ENCODE measurements at places on chromosomes 2 and 18. TPM values are rescaled to one million over a fixed set of nuclear protein-coding genes. Genes with fewer than 3 reads are reported as not detected.

DNA sequence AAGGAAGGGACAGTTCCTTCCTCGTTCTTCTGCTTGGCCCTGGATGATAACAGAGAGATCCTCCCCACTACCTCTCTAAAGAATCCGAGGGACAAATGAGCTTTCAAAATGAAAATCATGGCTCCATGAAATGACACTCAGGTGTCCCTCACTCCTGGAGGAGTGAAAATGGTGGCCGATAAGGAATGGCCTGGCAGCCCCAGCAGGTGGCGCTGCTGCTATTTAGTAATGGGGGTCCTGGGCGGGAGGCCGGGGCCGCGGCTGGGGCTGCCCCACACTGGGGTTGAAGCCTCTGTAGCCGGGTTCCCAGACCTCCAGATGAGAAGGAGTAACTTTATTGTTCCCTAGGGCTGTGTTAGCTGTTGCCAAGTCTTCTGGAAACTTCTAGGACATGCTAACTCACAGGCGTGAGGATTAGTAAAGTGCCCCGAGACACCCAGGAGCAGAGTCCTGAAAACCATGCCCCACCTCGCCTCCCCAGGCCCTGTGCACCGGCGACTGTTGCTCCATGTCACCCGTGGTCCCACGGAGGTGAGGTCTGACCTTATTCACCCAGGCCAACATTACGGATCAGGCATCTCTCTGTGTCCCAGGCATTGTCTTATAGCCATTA, 138.0 kb downstream of the CTIF start:
- DNase-seq, result peak; percentile 78

- peak; percentile 28 for DNase-seq
Measured at GRCh38 chr2:239674101-239674980, 273.5 kb upstream of the HDAC4 start.

- DNase-seq, result no peak
Measured at GRCh38 chr2:234950730-234951663, 820 bp upstream of the SH3BP4 start.

- DNase-seq, result no peak
Measured at GRCh38 chr2:163737563-163737962, 1.8 kb upstream of the FIGN start.

UGT1A8 gene
- not detected for total RNA-seq

- no peak for DNase-seq
Measured at GRCh38 chr2:26711457-26712161, 19.1 kb downstream of the KCNK3 start.

TMX3 gene
- total RNA-seq, result 65.4 TPM

GRCh38 chr2:163878718-163879117, 142.9 kb upstream of the FIGN start:
- no peak for DNase-seq

- no peak for DNase-seq
Measured at GRCh38 chr2:59398081-59398480, 1155.4 kb downstream of the BCL11A start.

- DNase-seq, result peak; percentile 61
Measured at GRCh38 chr2:216474925-216475670, 23.5 kb upstream of the RPL37A start.

Data from activated CD8-positive, alpha-beta memory T cell treated with anti-CD3 and anti-CD28 coated beads, Interleukin-2, amount 10 ng/mL, durations not matched to agents 7 days and 5 days (primary cell).